ENCODE measurements at places on chromosomes 4 and X.
A peak's percentile ranks its signal among the peaks of the same experiment; 100 is the strongest.

- no peak for DNase-seq
Measured at GRCh38 chr4:79983431-79983830, 89.6 kb downstream of the ANTXR2 start.

DNA sequence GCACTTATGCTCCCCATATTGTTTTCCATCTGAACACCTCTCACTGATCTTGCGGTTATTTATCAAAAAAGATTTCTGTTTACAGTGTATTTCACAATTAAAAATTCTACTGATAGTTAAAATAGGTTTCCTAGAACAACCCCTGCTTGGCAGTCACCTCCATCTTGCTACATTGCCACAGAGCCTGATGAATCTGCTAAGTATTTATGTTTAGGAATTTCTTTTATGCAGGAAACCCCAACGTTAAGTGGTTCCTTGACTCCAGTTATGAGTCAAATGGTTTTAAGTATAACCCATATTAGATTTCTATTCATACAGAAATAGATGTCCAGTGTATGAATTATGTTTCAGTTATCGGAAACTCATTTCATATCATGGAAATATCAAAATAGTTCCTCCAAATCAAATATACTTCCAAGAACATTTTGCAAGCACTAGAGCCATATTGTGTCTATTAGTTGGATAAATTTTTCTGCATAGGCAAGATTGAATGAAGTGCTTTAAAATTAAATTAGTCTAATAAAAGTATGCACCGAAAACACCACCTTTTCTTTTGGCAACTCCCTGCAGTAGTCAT is 20.6 kb downstream of the GALNT7 start:
- no peak for DNase-seq

DNA sequence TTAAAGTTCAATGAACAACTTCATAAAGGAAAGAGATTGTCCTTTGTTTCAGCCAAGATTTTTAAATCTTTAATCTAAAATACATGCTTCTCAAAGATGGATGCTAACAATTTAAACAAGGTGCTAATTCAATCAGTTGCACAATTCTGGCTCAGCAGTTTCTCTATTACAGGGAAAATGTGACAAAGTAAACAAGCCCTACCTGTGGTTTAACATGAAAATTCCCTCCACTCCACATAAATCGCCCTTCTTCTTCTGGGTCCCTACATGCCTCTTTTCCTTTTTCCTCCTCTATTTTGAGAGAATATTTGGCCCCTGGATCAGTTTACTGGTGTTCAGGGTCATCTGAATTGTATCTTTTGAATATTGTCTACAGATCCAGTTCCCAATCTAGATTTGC is 80.6 kb downstream of the FRYL start:
- no peak for DNase-seq

DNA sequence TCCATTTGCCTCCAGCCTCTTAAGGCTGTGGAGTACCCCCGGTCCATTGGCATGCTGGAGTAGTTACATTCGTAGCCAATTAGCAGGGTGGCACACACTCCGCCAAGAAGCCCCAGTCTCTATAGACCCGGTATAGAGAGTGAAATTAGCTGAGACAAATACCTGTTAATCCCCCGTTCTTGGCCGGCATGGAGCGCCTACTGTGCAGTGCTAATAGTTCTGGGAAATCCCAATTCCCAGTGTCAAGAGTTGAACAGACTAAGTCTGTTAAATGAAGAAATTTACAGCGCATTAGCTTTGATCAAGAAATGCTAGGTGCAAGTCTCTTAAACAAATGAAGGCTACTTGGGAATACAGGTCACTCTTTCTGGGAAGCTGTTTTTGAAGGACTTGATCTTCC is 127.8 kb upstream of the ARX start:
- peak; percentile 8 for DNase-seq

GRCh38 chr4:5730993-5731990 is 20.3 kb downstream of the EVC start:
- DNase-seq: no peak

DNA sequence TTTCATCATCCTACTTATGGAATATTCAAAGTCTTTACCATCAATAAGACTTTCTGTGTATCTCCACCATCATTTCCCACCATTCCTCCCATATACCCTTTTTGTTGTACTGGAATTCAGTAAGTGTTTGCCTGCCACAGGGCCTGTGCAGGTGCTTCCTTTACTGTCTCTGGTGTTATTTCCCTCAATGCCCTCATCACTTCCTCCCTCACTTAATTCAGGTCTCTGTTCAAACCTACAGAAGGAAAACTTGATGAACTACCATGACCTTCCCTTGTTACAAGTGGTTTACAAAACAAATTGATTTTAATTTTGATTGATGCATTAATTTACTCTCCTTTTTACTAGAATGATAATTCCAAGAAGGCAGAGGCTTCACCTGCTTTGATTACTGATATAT is 159.5 kb upstream of the FAT4 start:
- DNase-seq: no peak

DNA sequence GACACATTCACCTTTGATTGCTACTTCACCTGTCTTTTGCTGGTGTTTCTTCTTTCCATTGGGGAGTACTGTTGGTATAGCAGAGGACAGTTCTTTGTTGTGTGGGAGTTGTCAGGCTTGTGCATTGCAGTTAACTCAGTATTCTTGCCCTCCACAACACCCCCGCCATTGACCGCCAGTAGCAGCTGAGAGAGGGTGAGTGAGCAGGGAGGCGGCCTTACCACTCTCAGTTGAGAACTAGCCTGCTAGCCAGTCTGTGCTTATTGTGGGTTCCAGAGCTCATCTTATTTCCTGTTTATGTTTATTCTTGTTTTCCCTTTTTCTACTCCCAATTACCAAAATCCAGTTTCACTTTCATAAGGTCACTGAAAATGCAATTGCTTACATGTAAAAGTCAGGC is 52.2 kb downstream of the STIM2 start:
- peak; percentile 51 for DNase-seq

GRCh38 chrX:137194164-137194563 is 160.4 kb upstream of the GPR101 start:
- no peak for DNase-seq

DNA sequence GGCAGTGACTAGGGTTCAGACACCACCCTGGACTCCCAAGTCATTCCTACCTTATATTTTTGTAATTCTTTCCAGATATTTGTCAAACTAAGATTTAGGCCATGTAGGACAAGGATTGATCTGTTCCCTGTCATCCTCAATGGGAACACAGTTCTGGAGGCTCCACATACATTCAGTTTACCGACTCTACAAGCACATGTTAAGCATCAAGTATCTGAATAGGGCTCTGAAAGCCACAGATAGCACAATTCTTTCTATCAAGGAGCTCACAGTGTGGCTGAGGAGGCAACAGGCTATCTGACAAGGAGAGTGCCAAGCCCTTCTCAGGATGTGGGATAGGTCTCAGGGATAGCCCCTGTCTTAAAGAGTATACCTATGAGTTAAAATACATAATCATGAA is 37.0 kb upstream of the CXCL8 start:
- no peak for DNase-seq

DNA sequence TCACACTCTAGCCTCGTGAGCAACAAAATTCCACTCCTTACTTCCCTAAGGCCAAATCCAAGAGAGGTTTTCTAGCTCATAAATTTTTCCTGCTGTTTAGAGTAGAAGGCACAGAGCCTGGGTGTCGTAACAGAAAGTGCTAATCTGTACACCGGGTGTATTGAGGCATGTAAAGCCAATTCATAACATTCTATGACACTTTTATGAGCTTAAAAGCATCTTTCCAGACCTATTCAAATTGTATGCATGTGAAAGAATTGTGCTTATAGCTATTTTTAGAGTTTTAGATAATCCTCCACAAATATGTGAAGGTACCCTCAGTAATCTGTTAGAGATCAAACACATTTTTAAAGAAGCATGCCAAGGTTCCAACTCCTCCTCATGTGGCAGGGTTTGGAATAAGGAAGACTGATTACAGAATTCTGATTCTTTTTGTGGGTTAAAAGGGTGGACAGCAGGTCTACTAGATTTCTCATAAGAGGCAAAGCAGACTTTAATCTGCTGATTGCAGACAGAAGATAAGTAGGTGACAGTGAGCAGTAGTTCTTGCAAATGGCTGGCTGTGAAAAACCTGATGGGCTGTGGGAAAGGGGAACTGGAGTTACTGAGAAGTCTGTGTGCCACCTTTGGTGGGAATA is 25.5 kb upstream of the LRCH2 start:
- DNase-seq: peak; percentile 54

DNA sequence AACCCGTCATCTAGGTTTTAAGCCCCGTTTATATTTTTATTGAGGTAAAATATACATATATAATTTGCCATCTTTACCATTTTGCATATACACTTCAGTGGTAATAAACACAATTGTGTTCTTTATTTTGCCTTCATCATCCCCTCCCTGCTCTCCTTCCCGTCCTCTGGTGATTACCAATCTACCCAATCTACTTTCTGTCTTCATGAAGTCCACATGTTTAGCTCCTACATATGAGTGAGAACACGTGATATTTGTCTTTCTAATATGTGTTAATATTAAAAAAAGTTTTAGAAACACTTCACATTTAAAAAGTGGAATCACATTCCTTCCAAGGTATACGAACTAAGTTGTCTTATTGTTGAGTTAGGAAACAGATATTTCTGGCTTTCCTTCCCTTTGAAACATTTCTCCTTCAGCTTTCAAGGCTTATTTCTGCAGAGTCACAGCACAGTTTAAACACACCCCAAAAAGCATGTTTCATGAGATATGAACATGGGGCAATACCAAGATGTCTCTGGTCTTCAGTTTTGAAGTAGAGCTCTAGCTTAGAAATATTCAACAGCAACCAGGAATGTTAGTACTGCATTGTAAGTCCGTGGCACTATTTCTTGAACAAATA is 35.9 kb downstream of the GYPA start:
- no peak for DNase-seq

DNA sequence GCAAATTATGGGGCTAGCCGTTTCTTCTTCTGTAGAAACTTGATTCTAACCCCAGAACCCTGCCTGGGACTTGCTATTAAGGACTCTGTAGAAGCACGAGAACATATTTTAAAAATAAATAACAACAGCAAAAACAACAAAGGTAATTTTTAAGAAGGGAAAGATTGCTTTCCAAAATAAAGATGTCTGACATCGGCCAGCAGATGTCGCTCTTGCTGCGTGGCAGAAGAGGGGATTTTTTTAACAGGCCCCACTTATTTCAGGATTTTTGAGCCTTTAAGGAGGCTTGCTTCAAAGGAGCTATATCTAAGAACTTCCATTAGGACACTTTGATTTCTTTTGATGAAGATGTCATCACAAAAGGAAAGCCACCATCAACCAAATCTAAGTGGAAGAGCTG is 62.8 kb upstream of the EGFL6 start:
- DNase-seq: peak; percentile 58

GRCh38 chr4:177339477-177340374 is 30.1 kb downstream of the NEIL3 start:
- peak; percentile 34 for DNase-seq

DNA sequence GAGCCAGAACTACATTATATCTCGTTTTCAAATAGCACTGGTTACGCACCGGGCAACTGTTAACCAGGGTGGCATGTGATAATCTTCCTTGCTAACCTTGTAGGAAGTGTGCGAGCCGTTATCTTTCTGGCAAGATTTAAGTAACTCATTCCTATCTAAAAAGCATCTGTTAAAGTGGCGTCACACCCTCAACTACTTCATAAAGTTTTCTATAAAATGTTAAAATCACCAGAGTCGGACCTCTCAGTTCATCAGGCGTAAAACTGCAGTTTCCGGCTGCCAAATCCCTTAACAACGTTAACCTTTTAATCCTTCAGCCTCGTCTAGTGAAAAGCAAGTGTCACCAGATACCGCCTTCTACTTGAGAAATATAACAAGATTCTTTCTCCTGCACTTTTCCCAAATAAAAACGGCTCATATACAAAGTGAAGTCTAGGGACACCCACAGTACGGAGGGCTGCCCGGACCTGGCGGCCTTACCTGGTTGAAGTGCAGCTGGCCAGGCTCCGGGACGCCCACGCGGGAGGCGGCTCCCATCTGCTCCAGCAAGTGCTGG is 1.2 kb downstream of the SLC39A8 start:
- no peak for DNase-seq

DNA sequence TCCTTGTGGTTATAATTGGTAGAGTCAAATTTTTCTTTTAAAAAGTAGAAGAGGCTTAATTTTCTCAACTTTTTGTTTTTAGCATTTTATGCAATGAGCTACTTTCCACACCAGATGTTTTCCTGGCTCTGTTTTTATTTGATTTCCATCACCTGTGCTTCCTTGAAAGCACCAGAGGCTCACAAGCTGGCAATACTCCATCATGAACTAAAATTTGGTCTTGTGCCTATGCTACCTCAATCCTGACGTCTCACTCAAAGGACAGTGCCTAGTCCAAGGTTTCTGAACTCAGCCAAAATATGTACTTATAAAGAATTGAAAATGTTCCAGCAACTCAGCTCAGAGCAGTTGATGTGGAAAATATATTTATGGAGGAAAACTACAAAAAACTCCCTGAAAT is 914.0 kb upstream of the PRKX start:
- DNase-seq: no peak

DNA sequence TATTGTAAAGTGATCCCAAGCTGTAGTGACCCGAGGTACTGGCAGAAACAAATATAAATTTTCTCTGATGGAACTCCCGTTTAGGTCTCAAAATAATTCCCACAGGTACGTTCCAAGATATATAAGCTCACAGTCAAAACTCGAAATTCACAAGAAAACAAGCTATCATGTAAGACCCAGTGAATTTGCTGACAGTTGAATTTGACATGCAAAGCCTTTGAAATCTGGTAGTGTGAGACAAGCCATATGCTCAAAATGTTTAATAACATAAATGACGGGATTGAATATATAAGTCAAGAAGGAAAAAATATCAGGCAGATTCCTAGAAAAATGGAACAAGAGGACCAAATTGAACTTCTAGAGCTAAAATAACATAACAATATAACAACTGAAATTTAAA is 252.8 kb downstream of the TMA16 start:
- DNase-seq: no peak

DNA sequence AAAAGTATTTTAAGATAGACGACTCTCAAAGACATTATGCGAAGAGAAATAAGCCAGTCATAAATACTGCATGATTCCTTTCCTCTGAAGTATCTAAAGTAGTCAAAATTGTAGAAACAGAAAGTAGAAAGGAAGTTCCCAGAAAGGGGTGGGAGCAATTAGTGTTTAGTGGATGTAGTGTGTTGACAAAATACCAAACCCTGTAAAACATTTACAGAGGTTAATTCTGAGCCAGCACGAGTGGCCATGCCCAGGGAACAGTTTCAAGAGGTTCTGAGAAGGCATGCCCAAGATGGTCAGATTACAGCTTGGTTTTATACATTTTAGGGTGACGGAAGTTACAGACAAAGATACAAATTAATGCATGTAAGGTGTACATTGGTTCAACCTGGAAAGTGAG is 34.4 kb upstream of the SLC25A4 start:
- peak; percentile 71 for DNase-seq

- no peak for DNase-seq
Measured at GRCh38 chr4:28386776-28387175, 1526.1 kb downstream of the STIM2 start.
